ENCODE measurements at places on chromosomes 2 and 18.

GRCh38 chr2:9984217-9984739 lies 32.8 kb downstream of the GRHL1 start:
- H3K4me1 ChIP-seq = no peaks in the 10 kb centered on the region
- H3K36me3 ChIP-seq = no peaks in the 10 kb centered on the region
- no peak overlapping the region for H3K4me3 ChIP-seq
- H3K27me3 ChIP-seq = no peaks in the 10 kb centered on the region
- H3K27ac ChIP-seq = peak overlapping the region; percentile 35
- DNase-seq = no peak

GRCh38 chr2:203711399-203711798 lies 5.0 kb downstream of the CD28 start:
- H3K27ac ChIP-seq = no peak overlapping the region
- no peaks in the 10 kb centered on the region for H3K4me1 ChIP-seq
- H3K27me3 ChIP-seq = no peaks in the 10 kb centered on the region
- DNase-seq = no peak

GRCh38 chr2:101795033-101795432 lies 97.5 kb downstream of the MAP4K4 start:
- H3K4me1 ChIP-seq = no peaks in the 10 kb centered on the region
- H3K4me3 ChIP-seq = no peak overlapping the region
- H3K27ac ChIP-seq = no peak overlapping the region
- DNase-seq = no peak

GRCh38 chr2:63589148-63589958 lies 590 bp downstream of the MDH1 start:
- H3K36me3 ChIP-seq = no peaks in the 10 kb centered on the region
- H3K4me1 ChIP-seq = no peaks in the 10 kb centered on the region
- H3K4me3 ChIP-seq = peak overlapping the region; percentile 77
- H3K27ac ChIP-seq = peak overlapping the region; percentile 85

All from prostate gland (tissue), 2 donors.